ENCODE measurements at places on chromosomes 6 and 20.

- no peak for DNase-seq
These were observed 256.7 kb downstream of the PKHD1 start for GRCh38 chr6:51830666-51831065.

DNA sequence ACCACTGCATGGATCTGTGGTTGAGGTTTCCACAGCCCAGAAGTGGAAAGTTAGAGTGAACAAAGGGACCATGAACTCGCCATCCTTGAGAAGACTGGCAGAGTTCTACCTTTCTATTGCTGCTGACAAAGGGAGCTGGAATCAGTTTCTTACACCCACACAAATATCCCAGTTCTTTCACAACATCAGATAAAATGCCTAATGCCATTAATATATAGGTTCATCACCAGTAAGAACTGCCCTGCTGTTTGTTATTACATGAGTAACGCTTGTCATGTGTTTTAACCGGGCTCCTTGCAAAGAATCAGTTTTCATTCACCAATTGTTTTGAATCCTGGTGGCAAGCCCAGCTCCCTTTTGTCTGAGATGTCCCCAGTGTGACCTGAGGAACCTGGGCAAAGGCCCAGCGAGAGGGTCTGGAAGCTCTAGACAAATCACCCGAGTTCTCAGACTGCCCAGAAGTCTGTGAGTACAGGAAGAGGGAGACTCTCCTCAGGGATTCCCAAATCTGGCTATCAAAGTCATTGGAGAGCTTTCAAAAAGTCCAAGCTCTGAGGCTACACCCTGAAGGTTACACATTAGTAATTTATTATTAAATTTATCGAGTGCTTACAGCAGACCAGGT lies 7.5 kb upstream of the CD164 start:
- DNase-seq = no peak

- DNase-seq = no peak
These were observed 9.8 kb downstream of the ZNF335 start for GRCh38 chr20:45962031-45962755.

GRCh38 chr20:38581830-38582358 lies 897 bp downstream of the ADIG start:
- no peak for DNase-seq

All from activated T-helper 1 cell treated with anti-CD3 and anti-CD28 coated beads, Interleukin-2, amount 50 U/mL, for 16 hours (primary cell).